ENCODE measurements at places on chromosomes 2 and 18. TPM values are rescaled to one million over a fixed set of nuclear protein-coding genes. Genes with fewer than 3 reads are reported as not detected.

DNA sequence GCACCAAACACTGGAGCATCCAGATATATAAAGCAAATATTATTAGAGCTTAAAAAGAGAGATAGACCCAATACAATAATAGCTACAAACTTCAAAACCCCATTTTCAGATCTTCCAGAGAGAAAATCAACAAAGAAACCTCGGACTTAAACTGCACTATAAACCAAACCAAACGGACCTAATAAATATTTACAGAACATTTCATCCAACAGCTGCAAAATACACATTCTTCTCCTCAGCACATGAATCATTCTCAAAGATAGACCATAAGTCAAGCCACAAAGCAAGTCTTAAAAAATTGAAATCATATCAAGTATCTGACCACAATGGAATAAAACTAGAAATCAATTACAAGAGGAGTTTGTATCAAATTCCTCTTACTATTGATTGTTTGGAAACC, 140.2 kb upstream of the OTOS start:
- H3K4me3 ChIP-seq: no peak overlapping the region
- no peaks in the 10 kb centered on the region for H3K4me1 ChIP-seq

DNA sequence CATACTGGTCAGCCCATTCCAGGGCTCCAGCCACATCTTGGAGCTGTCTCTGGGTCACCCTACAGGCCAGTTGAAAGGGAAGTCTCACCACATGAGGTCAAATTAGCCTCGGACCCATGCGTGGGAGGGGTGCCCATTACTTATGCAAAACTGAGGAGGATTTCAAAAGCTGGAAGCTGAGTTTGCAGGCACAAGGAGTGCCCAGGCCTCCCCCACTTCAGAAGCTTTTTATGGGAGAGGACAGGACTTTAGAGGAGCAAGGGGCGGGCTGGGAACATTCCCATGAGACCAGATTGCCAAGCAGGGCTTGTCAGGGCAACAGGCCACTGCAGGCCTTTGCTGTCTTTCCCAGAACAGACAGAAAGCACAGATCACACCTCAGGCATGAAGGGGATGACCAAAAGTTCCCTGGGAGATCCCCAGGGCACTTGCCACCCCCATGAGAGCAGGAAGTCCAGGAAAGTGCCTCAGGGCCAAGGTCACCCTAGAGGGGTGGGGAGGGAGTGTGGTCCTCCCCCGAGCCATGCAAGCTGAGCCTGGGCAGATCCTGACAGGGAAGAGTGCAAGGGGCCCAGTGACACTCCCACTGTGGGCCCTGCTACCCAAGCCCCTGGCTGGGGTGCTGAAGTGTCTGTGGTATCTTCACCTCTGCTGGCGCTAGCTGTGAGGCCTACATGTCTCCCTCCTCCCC, 267.7 kb downstream of the BCL11A start:
- H3K4me3 ChIP-seq: no peak overlapping the region
- no peak for DNase-seq
- H3K4me1 ChIP-seq: no peaks in the 10 kb centered on the region
- no peaks in the 10 kb centered on the region for H3K36me3 ChIP-seq
- no peak overlapping the region for H3K27ac ChIP-seq

GRCh38 chr2:211976076-211976475, 562.5 kb downstream of the ERBB4 start:
- no peaks in the 10 kb centered on the region for H3K4me1 ChIP-seq
- no peak overlapping the region for H3K4me3 ChIP-seq
- no peaks in the 10 kb centered on the region for H3K36me3 ChIP-seq
- H3K27me3 ChIP-seq: no peaks in the 10 kb centered on the region
- no peak for DNase-seq
- H3K27ac ChIP-seq: no peak overlapping the region

- H3K27me3 ChIP-seq: no peaks in the 10 kb centered on the region
- peak overlapping the region; percentile 10 for H3K27ac ChIP-seq
- H3K36me3 ChIP-seq: no peaks in the 10 kb centered on the region
- H3K4me1 ChIP-seq: peaks cover 9% of the 10 kb centered on the region
- no peak overlapping the region for H3K4me3 ChIP-seq
Measured at GRCh38 chr2:99706735-99707134, 216.9 kb upstream of the REV1 start.

DNA sequence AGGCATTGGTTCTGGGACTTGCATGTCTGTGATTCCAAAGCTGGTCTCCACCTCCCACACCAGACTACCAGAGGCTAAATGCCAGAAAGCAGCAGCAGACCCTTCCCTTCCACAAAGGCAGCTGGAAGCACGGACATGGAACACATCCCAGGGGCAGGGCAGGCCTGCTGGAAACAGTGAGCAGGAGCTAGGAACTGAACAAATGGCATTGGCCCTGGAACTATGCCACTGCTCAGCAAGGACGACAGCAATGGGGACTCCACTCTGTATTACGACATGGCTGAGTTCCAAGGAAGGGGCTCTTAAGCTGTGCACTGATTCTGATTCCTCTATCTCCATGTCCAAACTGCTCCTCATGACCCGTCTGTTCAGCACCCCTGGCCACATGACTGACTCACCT, 77.8 kb upstream of the TFCP2L1 start:
- no peaks in the 10 kb centered on the region for H3K27me3 ChIP-seq
- H3K4me1 ChIP-seq: peaks cover 14% of the 10 kb centered on the region
- peaks cover 47% of the 10 kb centered on the region for H3K36me3 ChIP-seq
- no peak overlapping the region for H3K4me3 ChIP-seq
- peak; percentile 57 for DNase-seq

DNA sequence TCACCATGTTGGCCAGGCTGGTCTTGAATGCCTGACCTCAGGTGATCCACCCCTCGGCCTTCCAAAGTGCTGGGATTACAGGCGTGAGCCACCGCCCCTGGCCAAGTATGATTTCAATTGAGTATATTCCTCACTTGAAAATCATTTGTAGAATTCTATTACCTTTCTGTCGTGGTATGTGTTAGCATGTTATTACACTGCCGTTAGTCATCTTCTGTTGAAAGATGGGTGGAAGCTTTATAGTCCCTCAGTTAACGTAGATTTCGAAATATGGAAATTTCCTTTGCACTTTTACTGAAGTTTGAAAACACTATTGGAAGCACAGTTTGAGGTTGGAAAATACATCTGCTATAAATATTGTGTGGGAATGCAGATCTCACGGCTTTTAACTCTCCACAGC, 14.7 kb downstream of the NIFK start:
- H3K4me1 ChIP-seq: no peaks in the 10 kb centered on the region
- H3K36me3 ChIP-seq: peaks cover 9% of the 10 kb centered on the region
- no peak overlapping the region for H3K4me3 ChIP-seq
- H3K27me3 ChIP-seq: no peaks in the 10 kb centered on the region

MERTK gene
- 16.8 TPM for total RNA-seq

PCARE gene
- 0.06 TPM for total RNA-seq

ECEL1 gene
- total RNA-seq: 25.2 TPM

Data from spinal cord (tissue), 10 donors.